ENCODE measurements at places on chromosomes 2 and 18.

GRCh38 chr2:160224060-160224459 is 24.0 kb upstream of the ITGB6 start:
- DNase-seq: peak; percentile 3

DNA sequence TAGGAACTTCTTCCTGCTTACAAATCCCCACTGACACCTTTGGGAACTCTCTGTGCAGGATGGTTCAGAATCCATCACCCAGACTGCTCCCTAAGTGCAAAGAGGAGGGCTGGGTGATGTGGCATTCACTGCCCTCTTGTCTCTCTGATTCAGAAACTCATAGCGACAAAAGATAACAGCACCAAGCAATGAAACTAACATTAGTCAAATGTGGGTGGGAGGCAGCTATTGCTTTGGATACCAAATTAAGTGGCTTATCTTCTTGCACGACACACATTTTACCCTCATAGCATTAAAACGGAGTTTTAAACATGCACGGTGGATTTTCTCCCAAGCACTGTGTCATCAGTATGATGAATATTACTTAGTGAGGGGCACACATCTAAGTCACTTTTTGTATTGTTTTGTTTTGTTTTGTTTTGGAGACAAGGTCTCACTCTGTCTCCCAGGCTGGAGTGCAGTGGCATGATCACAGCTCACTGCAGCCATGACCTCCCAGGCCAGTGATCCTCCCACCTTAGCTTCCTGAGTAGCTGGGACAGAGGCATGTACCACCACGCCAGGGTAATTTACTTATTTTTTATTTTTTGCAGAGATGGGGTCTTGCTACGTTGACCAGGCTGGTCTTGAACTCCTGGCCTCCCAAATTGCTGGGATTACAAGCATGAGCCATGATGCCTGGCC is 40.9 kb upstream of the NEB start:
- DNase-seq: peak; percentile 91

DNA sequence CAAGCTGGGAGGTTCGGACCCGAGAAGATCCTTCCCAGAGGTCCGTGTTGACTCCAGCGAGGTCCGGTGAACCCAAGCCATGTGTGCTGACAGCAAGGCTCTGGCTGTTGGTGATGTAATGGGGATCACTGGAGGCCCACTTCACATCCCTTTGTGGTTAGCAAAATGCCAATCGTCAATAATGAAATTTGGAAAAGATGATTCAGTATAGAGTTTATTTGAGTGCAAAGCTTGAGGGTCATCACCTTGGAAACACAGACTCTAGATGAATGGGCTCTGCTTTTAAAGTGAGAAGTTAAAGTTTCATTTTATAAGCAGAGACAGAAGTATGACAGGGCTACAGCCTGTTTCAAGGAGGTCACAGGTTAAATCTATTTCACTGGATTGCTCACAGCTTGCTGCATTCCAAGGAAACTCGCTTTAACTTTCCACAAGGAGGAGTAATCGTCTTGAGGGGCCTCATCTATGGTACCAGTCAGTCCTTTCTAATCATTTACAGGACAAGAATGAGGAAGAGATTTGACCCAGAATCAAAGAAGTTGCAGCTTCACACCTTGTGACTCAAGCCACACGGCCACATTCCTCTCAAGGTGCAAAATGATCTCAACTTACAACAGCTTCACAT is 140.5 kb downstream of the TPO start:
- DNase-seq: no peak

DNA sequence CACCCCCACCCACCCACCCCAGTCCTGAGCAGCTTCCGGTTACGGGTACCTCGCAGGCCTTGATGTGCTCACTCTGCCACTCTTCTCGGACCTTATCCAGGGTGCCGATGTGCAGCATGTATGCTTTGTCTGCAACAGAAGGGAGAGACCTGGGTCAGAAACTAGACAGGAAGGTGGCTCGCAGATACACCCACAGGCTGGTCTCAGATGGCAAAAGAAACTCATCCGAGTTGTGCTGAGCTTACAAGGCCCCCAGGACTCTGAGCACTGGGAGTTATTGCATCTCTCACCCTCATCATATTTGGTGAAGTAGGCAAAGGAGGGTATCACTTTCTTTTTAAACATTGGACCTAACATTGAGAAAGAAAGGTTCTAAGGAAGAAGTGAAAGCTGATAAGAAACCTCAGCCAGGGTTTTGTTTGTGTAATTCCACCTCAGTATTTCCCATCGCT is 30.6 kb upstream of the EPG5 start:
- DNase-seq: no peak

GRCh38 chr2:143397884-143398614 is 268.8 kb downstream of the ARHGAP15 start:
- no peak for DNase-seq

DNA sequence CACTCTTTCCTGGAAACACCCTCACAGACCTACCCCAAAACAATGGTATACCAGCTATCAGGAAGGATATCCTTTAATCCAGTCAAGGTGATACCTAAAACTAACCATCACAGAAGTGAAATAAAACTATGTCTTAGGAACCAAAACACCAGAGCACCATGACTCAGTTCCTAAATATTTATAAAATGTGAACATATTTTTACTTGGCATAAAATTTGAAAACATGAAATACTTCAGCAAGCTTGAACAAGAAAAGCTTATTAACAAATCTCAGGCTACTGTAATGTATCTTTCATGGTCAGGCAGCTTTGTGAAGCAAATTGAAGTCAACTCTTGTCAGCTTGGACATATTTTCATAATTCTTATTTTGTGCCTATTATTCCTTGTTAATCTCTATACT is 440.8 kb upstream of the CDH20 start:
- no peak for DNase-seq

DNA sequence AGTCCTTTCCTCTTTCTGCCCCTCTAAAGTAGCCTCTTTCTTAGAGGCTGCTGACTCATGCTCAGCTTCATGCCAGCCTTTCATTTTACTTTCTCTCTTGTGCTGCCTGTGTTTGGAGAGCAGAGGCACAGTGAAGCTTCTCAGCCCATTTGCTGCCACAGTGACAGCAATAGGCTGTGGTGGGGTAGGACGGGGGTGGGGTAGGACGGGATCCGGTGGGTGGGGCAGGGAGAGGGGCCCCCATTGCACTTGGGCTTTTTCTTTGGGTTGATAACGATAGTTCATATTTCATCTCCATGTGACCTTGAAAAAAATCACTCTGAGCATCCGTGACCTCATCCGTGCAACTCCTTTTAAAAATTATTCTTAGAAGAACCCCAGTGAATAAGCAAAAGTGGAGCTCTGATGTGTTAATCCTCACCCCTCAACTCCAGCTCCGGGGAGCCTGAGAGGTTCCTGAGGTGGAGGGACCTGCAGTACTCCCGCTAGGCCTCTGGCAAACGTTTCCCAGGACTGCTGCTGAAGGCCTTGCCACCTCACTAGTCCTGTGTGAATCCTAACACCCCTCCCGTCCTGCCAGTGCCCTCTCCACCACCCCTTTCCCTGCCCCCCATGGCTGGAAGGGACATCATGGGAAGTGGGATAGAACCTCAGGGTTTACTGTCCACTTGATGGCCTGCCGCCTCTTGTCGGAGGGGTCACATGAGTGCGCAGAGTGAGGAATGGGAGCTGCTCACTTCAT is 70.8 kb downstream of the INPP4A start:
- peak; percentile 72 for DNase-seq

DNA sequence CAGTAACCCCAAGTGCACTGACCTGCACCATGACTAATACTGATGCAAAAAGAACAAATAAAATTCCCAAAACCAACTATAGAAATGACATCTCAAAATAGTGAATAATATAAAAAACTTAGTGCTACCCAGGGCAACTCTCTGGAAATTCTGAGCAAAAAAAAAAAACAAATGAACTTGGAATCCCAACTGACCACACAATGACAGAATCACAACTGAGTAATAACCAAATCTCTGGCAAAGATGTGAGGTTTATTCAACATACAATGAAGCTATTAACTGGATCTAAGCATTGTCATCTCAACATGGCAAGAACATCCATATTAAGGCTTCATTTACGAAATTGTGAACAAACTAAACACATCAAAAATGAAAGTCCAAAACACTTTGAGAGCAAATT is 22.7 kb downstream of the EXOC6B start:
- DNase-seq: no peak

GRCh38 chr2:11008773-11009172 is 97.0 kb downstream of the KCNF1 start:
- DNase-seq: no peak

- peak; percentile 77 for DNase-seq
These were observed 88.5 kb downstream of the DYNAP start for GRCh38 chr18:54679318-54680149.

DNA sequence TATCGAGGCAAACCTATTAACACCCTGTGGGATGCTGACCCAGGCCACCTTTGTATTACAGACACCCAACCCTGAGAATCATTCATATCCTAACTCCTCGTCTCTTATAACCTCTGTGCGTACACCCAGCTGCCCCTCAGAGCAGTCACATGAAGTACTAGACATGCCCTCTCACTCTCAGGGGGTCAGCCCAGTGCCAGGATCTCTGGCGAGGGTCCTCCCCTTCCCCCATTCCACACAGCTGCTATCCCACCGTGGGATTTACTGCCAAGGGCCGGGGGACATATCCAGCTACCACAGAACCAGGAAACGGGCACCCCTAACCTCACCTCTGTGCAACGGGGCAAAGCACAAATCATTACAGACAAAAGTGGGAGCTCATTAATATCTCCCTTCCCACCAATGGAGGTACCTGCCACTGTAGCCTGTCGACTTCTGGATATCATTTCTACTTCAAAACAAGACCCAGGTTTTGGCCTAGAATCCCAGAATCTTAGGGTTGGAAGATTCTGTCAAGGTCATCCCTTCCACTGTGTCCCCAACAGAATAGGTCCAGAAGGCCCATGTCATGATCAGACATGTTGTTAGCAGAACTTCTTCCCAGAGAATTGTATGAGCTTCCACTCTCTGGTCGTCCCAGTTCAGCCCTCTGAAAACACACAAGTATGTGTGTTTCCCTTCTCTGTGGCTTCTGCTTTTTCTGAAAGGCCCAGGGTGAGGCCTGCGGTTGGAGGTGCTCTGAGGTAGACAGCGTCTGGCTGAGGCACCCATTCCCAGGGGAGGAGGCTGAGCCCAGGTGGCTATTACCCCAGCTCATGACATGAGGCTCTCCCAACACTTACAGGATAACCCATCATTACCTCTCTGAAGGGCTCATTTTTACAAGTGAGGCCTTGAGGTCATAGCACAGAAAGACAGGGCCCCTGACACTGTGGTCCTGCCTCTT is 1.7 kb downstream of the TMBIM1 start:
- peak; percentile 65 for DNase-seq

DNA sequence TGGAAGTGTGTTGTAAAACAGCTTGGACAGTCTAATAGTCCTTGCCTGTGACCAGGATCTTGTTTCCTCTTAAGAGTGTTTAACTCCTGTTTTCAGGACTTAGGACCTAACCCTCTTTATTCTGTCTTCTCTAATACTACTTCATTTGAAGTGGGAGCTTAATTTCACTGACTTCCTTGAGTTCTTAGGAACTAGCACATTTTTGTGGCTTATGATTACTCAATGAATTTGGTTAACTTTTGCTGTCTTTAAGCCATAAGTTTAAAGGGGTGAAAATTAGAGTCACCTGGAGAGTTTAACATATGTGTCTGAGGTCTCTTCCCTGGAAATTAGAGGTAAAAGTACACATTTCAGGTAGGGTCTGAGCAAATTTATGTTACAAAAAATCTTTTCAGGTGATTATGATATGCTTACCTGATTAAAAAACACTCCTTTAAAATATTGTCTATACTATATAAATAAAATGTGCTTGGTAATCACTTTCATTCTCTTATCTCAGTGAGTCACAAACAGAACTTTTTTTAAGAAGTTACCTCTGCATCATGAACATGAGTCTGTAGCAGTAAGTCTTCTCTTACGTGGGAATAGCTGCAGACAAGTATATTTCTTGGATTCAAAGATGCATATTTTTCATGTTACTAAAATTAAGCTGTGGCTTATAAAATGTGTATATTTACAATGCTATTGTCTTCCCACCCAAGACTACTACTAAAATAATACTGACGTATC is 52.7 kb downstream of the ATP9B start:
- no peak for DNase-seq
